ENCODE measurements at places on chromosomes 5 and 9. TPM values are rescaled to one million over a fixed set of nuclear protein-coding genes. Genes with fewer than 3 reads are reported as not detected.

DNA sequence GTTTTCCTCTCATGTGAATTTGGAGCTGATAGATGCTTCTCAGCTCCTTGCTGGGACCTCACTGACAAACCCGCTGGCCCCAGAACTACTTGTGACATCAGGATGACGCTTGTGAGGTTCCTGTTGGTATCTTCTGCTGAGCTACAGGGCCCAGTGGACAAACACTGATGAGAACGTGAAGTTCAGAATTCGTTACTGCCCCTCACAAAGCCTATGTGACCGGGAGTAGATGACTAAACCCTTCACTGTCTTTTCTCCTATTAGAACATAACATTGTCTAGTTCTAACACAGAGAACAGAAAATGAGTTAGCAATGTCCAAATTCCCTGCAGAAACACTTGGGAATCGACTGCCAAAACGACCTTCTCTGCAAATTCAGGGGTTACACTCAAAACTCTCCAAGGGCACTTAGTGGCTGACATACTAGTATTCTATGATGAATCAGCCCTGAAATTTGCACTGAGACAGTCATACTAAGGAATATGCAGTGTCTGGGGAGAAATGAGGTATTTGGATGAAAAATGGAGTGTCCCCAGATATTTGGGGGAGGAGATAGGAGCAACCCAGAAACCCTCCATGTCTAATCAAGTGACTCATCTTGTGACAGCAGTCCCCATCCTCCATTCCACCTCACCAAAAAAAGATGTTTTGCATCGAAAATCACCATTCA lies 143.2 kb upstream of the TRIM32 start:
- DNase-seq, result no peak

Gene IRX4
- polyA plus RNA-seq, result 1.3 TPM

DNA sequence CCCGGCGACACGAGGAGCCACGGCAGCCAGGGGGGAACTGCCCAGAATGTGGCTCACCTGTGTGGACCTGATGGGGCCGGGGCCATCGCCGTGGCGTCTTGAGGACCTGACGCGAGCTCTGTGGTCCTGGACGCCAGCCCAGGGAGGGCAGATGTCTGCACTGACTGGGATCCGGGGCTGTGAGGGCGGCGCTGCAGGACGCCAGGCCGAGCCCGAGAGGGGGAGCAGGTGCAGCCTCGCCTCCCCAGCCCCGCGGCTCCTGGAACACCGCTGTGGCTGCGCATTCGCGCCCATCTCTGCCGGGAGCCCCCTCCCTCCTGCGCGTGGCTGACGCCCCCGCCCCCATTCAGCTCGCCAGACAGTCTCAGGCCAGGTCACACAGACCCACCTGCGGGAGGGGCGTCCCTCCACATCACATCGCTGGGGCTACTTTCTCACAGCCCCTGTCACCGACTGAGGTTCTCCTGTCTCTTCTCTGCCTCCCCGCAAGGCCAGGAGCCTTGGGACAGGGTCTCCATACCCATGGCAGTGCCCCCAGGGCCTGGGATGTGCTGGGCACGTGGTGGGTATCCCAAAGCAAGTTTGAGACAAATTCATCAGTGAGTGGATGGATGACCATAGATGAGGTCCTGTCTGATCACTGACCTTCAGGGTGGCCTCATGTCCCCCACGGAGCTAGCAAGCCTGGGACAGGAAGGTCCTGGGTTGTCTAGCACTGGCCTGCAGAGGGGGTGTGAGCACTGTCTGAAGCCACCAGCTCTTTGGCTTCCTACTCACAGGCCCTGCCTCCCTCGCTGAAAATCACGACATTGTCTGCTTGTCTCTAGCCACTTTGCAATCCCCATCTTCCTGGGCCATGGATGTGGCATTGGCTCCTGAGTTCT lies 47.3 kb downstream of the RASGEF1C start:
- DNase-seq, result no peak

- no peak for DNase-seq
These were observed 187.4 kb upstream of the GHR start for GRCh38 chr5:42235837-42236236.

DNA sequence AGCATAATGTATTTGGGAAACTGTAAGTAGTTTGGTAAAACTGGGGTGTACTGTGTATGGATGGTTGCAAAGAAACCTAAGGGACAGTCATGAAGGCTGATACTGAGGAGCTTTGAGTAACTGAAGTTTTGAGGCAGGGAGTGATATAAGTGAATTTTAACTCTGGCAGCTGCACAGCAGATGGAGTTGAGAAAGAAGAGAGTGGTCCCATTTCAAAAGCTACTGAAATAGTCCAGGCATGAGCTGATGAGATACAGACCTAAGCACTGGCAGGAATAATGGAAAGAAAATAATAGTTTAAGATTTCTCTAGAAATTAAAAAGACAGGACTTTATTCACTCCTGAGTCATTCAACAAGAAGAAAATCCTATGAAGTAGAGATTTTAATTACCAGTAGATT lies 232.0 kb downstream of the CHSY3 start:
- no peak for DNase-seq

DNA sequence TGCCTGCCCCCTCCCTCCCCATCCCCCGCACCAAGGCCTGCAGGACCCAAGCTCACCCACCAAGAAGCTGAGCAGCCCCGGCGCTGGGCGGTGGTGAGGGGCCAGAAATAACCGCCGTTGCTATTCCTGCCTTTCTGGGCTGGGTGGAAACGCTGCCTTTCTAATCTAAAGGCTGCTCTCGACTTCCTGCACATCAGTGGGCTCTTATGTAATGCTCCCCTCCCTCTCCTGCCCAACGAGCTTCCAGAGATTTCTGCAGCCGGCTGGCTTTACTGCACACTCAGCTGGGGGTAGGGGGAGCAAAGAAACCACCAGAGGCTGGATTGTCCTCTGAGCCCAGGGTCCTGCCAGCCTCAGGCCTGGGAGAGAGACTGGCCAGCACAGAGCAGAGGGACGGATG lies 6.9 kb upstream of the EGR1 start:
- no peak for DNase-seq

Gene TSSK1B
- 0.13 TPM for polyA plus RNA-seq

- DNase-seq, result no peak
These were observed 7.5 kb downstream of the RAD23B start for GRCh38 chr9:107290619-107291018.

DNA sequence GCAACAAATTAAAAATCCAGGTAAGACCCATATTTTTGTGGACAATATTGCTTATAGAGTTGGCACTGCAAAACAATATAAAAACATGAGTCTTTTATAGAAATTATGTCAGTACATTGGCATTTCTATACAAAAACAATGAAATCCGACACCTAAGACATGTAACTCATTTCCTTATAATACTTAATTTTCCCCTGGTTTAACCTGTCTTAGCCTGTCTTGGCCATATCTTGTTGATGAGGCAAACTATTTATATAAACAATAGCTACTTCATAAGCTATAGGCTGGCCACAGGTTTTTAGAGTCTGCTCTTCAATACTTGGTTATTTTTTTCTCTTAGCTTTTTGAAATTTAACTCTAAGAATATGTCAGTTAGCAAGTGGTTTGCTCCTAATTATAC lies 44.7 kb upstream of the IZUMO3 start:
- no peak for DNase-seq

Gene CDX1
- polyA plus RNA-seq, result 0.24 TPM

Gene FBXW5
- polyA plus RNA-seq, result 41.2 TPM

DNA sequence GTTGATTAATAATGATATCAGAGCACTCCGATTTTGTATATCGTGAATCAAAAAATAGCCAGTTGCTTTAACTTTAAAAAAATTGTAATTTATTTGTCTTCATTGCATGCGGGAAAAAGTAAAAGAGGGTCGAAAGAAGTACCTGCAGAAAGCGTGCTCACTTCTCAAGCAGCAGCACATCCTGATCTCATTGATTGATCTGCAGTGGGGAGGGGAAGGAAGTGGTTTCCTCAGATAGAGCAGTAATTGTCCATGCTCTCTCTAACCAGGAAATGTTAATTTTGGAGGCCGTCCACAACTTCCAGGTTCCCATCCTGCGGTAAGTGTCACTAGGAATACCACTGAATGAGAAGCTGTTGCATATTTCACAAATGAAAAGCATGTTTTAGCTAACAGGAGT lies 63.2 kb downstream of the SYK start:
- no peak for DNase-seq

- DNase-seq, result no peak
These were observed 53.7 kb downstream of the TLE1 start for GRCh38 chr9:81635521-81636254.

- DNase-seq, result no peak
These were observed 399.5 kb upstream of the TNC start for GRCh38 chr9:115517335-115518075.
